ENCODE measurements at places on chromosomes 1 and 21. TPM values are rescaled to one million over a fixed set of nuclear protein-coding genes. Genes with fewer than 3 reads are reported as not detected.

DNA sequence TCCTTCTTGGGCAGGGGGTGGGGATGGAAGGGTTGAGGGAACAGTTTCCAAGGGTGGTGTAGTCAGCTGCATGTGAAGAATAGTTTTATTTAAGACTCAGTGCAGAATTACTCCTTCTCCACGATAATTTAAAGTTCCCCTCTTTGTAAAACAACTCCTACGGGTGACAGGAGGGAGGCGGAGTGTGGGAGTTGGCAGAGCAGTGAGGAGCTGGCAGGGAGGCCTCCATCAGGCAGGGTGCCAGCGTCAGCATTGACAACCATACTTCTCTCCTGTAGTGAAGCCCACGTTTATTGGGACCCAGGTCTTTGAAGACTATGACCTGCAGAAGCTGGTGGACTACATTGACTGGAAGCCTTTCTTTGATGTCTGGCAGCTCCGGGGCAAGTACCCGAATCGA is 93.8 kb downstream of the MTR start:
- DNase-seq = no peak

DNA sequence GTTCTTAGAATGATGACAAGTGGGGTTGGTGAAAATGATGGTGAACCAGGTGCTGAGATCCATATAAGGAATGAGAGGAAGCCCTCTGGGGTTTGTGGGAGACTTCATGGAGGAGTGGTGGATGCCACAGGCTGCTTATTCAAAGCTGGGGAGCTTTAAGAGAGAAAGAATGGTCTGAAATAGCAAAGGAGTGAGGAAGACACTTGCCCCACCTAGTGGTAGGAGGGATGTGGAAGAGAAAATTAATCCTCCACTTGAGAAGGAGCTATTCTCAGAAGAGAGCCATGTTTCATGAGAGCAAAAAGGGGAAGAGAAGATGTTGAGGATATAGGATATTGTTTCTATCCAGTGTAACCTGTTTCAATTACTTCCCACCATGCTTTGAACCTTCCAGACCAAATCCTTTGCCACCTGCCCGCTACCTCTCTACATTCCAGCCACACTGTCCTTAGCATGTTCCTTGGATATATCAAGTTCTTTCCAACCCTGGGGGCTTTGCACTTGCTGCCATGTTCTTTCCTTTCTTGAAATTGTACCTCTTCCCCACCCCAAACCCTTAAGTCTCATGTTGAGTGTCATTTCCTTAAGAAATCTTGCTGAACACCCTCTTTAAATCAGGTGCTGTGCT is 19.6 kb upstream of the ZNF648 start:
- no peak for DNase-seq

DNA sequence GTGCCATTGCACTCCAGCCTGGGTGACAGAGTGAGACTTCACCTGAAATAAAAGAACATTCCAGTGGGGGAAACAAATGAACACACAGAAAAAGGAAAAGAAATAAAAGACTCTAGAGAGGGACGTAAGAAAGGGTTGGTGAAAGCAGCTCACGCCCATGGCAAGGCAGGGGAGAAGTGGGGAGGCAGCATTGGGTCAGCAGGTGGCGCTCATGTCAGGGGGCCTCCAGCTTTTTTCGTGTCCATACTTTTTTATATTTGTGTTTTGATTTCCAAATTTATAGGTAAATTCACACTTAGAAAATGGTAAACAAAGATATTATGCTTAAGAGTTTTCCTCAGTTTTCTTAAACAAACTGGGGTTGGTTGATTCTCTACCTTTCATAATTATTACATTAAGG is 45.5 kb downstream of the VPS13D start:
- no peak for DNase-seq

GRCh38 chr1:234169161-234169849 is 204.0 kb upstream of the COA6 start:
- DNase-seq = no peak

Gene S1PR1
- total RNA-seq = 28.1 TPM
